ENCODE measurements at places on chromosomes 16 and 17.

GRCh38 chr16:76835339-76835738 is 355.7 kb upstream of the MON1B start:
- DNase-seq = no peak

GRCh38 chr16:84520725-84521496 is 16.5 kb upstream of the MEAK7 start:
- no peak for DNase-seq

- no peak for DNase-seq
These were observed 140.3 kb downstream of the SLC39A11 start for GRCh38 chr17:72952220-72952619.

- no peak for DNase-seq
These were observed 203.6 kb downstream of the HS3ST4 start for GRCh38 chr16:25895380-25895779.

DNA sequence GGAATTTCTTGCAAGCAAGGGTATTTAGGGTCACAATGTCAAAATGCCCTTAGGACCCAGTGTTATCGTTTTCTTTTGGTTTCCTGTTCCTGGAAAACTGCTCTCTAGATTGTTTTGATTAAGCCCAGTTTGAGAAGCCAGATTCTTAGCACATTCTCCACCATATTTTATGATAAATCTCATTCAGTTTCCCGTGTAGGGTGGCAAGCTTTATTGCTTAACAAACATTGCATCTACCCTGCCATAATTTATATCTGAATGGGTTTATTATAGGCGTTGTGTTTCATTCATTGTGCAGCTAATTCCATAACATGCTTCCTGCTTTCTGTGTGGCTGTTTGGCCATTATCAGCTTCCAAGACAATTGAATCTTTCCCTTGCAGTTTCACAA is 389.1 kb upstream of the DYNLRB2 start:
- DNase-seq = no peak

GRCh38 chr17:1709403-1709951 is 700 bp downstream of the TLCD2 start:
- no peak for DNase-seq

- no peak for DNase-seq
These were observed 23.7 kb downstream of the ZNF267 start for GRCh38 chr16:31897283-31897682.

DNA sequence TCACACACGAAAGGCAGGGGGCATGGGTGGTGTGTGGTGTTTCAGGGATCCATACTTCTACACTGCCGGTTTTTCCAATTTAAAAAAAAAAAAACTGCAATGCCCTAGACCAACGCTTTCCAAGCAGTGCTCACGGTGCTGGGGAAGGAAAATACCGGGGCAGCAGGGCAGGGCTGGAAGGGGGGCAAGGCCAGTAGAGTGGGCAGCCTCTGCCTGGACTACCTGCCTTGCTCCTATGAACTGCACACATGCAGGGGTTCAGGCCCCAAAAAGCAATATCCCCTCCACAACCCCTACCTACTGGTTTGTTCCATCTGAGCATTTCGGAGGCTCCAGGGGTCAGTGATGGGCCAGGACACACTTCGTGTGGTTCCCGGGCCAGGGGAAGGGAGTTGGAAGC is 29.4 kb downstream of the RPH3AL start:
- DNase-seq = no peak

DNA sequence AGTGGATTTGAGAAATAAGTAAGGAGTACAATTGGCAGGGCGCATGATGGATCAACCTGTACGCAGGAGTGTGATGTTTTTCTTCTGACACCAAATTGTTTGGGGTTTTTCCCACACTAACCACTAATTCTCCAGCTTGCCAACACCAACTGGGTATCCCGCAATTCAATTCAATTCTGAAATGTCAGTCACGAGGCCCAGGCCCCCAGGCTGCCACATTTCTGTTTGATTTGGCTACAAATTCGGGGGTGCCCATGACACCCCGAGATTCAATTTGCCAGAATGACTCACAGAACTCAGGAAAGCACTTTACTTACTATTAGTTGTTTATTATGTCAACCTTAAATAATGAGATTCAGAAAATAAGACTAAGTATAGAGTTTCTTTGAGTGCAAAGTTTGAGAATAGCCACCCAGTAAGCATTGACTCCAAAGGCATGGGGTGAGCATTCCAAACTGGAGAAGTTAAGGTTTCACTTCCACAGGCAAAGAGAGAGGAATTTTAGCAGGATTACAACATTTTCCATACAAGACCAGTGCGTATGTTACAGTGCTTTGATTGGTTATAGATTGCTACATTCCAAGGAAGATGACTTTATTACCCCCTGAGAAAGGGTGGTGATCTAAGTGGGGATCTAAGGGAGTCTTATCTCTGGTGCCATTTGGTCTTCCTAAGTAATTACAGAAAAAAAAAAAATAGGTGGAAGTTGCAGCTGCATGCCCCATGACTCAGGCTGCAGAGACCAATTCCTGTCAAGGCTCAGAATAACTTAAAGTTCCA is 11.5 kb downstream of the SLC46A1 start:
- no peak for DNase-seq

- no peak for DNase-seq
These were observed 5.3 kb downstream of the MAF start for GRCh38 chr16:79595231-79595641.

DNA sequence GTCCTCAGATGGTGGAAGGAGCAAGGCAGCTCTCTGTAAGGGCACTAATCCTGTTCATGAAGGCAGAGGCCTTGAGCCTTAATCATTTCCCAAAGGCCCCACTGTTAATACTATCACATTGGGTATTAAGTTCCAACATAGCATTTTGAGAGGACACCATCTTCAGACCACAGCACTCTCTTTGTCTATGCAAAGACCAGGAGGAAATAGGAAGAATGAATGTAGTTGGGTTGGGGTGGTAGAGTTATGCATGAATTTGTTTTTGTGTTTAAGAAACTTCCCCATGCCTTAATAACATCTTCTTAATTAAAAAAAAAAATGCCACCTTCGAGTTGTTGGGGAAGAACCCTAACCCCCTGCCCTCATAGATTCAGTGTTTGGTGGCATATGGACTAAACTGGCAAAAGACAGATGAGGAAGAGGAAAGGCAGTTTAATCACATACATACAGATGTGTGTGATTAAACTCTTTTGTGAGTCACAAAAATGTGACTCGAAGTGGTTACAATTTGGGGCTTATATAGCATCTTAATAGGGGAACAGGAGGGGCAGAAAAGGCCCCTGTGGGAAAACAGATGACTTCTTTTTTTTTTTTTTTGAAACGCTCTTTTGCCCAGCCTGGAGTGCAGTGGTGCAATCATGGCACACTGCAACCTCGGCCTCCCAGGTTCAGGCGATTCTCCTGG is 35.0 kb upstream of the SLC5A10 start:
- no peak for DNase-seq

DNA sequence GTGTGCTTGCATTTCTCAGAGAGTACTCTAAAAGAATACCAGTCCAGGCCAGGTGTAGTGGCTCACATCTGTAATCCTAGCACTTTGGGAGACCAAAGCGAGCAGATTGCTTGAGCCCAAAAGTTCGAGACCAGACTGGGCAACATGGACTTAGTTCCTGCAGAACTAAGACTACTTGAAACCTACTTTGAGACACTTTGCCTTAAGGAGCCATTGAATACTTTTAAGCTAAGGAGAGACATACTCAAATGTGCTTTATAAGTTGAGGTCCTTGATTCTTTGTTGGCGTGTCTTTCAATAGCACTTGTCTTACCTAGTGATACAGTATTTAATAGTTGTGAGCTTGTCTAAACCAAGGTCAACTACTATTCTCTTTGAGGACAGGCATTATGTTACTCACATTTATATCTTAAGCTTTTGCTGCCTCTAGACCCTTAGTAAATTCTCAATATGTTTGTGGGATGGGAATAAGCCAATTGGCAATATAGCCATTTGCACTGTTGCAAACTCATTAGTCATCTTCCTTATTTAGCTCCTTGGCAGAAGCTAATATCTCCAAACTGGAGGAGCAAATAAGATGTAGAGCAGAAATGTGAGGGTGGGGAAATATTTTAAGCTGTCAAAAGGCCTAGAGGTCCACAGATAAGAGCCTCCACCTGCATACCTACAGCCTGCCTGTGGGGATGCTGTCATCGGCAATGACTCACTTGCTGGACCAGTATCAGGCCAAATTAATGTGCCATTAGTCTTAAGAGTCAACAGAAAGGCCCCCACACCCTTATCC is 16.3 kb downstream of the SCPEP1 start:
- DNase-seq = no peak

DNA sequence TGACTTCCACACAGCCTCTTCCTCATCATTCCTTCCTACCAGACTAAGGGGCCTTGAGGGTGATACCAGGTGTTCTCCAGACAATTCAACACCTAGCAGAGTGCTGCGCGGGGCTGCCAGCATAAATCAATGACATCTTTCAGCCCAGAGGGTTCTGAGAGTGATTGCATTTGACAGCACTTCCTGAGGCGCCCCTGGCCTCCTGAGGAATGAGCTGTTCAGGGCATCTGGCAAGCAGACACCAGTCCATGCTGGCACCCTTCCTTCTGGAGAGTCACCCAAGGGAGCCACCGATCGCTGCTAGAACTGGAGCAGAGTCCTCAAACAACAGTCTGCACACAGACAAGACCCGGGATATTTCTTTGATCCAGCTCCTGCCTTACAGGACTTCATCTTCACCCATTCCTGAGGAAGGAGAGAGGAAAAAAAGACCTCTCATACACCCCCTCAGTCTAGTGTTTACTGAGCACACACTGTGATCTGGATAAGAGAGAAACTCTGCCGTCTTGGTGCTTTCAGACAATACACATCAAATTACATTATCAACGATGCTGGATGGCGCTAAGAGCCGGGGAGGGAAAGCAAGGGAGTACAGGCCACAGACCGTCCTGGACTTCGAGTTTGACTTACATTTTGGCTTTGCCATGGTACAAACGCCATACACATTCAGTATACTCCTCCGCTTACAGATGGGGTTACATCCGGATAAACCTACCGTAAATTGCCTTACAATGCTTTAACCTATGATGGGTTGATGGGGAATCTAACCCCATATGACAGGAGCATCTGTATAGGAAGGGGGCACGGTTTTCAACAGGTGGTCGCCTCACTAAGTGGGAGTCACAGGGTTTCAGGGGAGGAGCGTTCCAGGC is 23.0 kb downstream of the NPTX1 start:
- DNase-seq = no peak

- DNase-seq = no peak
These were observed 1.4 kb upstream of the CTRB1 start for GRCh38 chr16:75217389-75217851.

DNA sequence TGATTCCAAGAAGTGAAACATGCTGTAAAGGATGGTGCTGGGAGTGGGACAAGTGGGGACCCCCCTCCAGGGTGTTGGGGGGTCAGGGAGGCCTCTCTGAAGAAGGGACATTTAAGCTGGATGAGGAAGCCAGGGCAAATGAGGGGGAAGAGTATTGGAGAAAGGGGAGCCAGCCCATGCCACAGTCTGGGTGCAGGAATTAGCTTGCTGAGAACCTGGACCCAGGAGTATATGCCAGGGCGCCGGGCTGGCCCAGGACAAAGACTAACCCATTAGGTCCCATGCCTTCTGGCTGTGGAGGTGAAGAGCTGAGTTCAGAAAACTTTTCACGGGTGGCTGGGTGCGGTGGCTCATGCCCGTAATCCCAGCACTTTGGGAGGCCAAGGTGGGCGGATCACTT is 45.6 kb upstream of the PIK3R6 start:
- DNase-seq = no peak

- no peak for DNase-seq
These were observed 80.7 kb downstream of the HS3ST3A1 start for GRCh38 chr17:13520899-13521572.

All from stimulated activated CD8-positive, alpha-beta memory T cell treated with anti-CD3 and anti-CD28 coated beads, Interleukin-4, amount 100 ng/mL, for 4 hours (primary cell).